Cortex of kidney (tissue), 1 donor: ENCODE measurements at places on chromosomes 4 and X.

DNA sequence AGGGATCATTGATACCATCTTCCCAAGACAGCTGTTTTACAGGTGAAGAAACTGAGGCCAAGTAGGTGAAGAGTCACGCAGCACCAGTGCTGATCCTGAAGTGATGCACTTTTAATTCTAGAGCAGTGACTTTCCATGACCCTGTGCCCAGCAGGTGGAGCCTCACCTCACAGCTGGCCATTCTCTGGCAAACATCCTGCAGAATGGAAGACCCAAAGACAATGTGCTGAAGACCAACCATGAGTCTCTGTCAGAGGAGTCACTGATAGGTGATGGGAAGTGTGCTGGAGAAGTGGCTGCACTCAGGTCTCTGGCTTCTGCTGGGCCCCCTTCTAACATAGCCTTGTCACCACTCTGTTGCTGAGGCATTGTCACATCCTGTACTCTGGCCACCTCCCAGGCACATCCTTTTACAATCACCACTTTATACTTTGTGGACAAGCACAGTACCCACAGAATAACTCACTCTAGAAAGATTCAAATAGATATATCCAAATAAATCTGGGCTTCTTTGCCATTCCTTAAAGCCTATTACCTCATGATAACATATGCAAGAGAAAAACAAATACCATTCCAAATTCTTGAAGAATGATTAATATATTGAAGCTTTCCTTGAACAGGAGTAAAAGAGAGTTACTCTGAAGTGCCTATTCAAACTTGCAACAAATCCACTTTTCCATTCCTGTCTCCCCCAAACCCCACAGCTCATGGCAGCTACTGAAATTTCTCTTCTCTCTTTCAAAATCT is 64.1 kb upstream of the SCOC start:
- DNase-seq: no peak

DNA sequence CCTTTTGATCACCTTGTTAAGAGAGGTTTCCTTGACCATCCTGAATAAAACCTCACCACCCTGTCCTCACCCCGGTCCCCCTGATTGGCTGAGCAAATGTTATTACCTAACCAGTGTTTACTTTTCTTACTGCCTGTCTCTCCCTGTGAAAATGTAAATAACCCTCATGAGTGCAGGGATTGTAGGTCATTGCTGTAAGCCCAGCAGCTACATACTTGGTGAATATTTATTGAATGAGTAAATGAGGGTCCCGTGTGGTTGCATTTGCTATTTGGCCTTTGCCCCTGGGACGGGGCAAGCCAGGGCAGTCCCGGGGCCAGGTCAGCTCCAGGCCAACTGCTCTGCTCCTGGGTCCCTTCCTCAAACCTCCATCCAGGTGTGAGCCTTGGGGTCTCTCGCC is 55.5 kb upstream of the CLCN4 start:
- no peak for DNase-seq

DNA sequence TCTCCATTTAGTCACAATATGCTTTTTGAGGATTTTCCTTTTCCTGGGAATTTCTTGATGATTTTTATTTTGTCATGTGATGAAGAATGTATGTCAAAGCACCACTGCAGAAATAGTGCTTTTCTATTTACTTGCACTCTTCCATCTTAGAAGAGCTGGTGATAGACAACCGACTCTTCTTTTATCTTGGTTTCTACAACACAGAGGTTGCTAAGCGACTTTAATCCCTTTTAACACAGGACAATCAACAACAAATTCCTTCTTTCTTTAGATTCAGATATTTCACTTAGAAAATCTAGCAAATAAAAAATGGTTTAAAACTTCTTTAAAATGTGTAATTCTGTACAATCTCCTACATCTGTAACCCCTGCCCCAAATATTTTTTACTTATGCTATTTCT is 34.6 kb downstream of the TET2 start:
- DNase-seq: no peak

- DNase-seq: no peak
Measured at GRCh38 chrX:2463973-2464676, 36.7 kb downstream of the DHRSX start.

DNA sequence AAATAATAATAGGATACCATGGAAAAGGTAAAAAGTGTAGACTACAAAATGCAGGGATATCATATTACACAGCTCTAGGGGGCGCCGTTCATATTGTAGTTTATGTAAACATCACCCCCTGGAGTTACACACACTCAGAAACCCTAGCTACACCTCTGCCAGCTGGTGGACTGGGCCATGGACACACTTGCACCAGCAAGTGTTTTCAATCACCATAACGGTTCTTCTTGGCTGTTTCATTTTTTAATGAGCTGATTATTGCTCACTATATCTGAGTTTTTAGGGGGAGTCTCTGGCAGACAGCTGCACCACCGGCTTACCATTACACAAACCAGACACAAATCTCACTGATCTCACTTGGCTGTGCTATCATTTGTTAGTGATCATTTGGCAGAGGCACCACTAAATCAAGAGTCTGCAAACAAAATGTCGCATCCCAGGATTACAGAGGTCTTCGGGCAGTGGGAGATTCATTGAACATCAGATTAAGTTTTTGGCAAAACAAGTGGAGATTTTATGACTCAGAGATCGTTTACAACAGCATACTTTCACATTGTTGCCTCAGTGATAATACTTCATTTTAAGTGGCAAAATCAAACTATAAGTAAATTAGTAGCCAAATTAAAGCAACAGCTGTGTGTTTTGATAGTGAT is 185.7 kb downstream of the UNC5C start:
- no peak for DNase-seq

DNA sequence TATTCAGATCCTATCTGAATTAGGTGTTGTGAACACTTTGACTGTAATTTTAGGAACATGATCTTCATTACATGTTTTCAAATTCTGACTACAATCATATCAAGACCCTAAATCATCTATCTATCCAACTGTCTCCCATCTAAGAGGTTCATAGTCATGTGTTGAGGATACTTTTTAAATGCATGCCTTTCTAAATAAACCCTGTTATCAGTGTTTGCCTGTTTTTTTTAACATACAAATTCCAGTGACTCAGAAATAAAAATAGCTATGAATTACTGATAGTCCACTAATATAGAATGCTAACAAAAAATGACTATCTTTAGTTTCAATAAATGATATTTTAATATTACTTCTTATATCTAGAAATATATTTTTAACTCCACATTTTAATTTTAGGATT is 8.0 kb downstream of the RAB28 start:
- no peak for DNase-seq

DNA sequence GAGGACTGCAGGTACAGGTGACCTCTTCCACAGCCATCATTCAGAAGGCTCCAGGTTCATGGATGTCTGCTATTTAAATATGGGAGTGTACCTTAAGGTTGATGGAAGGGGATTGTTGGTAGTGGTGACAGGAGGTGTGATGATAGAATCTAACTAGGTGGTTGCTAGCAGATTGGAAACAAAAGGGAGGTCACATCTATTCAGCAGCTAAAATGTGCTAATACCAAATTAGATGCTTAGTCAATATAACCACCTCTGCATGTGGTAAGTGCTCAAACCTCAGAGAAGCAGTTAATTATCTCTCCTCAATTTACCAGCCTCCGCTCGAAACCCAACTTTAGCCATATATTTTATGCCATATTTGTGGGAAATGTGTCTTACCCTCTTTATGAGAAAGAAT is 98.7 kb upstream of the CCSER1 start:
- DNase-seq: no peak

GRCh38 chr4:142846108-142846728 is at the start of gene INPP4B:
INPP4B (minus strand) TSS chr4:142846301.
- DNase-seq: no peak

DNA sequence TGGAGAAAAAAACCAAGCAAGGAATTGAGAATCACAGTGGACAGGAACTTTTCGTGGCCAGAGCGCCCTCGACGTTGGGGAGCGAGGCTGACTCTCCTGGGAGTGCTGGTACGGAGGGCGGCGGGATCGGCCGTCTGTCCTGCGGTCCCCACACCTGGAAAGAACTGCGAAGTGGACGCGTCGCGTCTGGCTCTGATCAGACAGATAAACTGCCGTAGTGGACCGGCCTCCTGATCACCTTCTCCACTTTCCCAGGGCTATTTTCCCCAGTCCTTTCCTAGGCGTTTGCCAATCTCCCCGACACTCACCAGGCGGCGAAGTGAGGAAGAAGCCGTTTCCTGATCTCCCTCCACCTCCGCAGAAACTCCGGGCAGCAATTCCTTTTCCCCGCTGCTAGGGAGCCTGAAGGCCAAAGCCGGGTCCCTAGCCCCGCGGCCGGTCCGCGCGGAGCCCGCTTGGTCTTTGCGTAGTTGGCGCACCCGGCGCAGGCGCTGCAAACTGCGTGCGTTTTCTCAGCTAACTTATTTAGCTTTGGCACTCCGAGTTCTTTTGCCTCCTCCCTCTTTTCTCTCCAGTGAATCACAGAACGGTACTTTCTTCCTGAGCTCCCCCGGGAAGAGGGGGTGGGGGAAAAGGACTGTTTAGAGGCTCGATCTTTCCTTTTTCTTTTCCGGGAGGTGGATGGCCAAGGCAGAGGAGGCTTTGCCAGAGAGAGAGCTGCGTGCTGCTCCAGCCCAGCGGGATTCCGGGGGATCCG is at the start of gene ARSJ:
ARSJ (minus strand) TSS at position 500 of the 757 bp plus-strand sequence. CDS start 813 bp downstream, outside the sequence.
- DNase-seq: peak; percentile 11

- DNase-seq: no peak
Measured at GRCh38 chr4:877502-877901, 51.6 kb upstream of the CPLX1 start.

- no peak for DNase-seq
Measured at GRCh38 chr4:165838575-165838974, 34.5 kb upstream of the TLL1 start.

- no peak for DNase-seq
Measured at GRCh38 chrX:13694359-13694758, 5.4 kb downstream of the RAB9A start.

DNA sequence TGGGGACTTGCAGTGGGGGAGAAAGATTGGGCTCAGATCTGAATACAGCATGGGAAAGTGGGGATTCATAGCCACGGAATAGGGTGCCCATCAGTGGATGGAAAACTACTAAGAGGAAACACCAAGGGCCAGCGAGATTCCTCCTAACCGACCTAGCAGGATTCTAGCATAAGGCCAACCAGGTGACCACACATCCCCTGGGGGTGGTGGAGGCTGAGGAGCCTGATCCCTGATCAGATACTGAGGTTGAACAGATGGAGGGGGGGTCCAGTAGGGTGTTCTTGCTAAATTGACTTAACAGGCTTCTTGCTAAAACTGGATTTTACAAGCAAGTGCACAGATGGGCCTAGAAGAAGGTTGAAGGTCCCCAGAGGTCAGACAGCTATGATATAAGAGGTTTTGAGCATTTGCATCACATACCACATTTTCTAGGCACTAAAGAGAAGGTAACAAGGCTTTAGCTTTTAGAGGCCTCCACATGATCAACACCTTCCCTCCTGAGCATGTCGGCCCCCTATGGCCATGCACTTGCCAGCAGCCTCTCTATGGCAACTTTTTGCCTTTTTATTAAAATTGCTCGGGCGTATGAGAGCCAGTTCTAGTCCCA is 69.1 kb upstream of the PUDP start:
- no peak for DNase-seq

DNA sequence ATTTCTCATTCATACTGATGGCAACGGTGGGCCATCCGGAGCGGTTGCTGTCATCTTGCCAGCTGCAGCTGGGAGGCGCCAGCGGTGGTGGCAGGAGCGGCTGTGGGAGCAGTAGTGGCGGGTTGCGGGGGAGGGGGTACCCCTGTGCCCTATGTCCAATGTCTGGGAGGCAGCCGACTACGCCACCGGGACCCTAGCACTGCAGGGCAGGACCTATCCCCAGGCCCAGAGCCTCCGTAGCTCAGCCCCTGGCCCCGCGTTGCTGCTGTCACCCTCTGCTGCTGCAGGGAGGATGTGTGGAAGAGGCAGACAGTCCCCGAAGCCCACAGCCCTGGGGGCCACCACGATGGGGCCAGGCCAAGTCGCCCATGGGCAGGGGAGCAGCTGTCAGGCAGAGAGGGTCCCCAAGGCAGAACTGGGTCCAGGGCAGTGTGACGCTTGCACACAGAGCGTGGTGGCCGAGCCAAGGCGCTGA is 10.0 kb upstream of the SPP1 start:
- DNase-seq: no peak

DNA sequence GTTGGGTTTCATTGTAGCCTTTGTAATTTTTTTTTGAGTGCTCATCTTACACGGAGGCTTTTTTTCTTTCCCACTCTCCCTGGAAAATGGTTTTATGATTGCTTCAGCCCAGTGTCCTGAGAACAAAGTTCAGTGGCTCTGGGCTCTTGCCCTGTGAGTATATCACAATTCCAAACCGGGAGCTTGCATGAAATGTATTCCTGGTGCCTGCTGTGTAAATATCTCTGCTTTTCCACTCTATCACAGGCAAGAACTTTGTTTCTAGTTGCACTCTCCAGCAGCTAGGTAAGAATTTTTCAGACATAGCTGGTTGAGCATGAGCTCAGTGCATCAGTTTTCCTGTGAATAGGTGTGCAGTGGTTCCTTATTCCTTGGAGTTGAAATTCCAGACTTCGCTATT is 60.8 kb downstream of the SUPT20HL2 start:
- DNase-seq: no peak

- no peak for DNase-seq
Measured at GRCh38 chr4:155984106-155984797, 30.6 kb upstream of the CTSO start.

- no peak for DNase-seq
Measured at GRCh38 chr4:3770323-3771163, 4.4 kb downstream of the ADRA2C start.

DNA sequence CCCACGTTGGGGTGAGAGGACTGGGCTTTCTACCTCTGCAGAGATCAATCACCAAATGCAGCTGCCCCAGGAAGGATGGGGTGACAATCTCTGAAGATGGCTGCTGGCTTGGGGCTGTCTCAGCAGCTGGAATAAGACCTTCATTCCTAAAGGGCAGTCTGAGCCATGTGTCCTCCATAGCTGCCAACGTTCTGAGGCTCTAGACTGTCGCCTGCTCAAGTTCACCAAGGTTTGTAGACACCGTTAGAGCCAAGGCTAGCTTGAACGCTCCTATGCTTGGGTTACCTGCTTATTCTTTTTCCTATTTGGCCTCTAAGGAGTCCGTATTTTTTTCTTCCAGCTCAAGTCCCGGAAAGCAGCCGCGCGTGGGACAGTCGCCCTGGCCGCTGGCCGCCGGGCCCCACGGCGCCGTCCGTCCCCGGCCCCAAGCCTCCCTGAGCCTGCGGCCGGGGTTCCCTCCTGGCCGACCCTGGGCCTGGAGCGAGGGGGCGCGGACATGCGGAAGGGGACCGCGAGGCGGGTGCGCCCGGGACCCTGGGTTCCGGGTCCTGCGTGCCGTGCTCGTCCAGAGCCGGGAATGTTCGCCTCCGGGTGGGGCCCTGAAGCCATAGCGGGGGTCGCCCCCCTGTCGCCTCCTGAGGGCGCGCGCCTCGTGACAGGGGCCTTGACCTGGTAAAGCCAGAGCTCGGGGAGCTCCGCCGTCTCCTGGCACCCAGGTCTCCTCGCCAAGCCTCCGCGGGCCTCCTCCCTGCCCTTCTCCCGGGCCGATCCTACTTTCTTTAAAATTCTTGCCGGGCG is 23.3 kb downstream of the MRFAP1 start:
- no peak for DNase-seq
